ENCODE measurements at places on chromosomes 3 and 15. TPM values are rescaled to one million over a fixed set of nuclear protein-coding genes. Genes with fewer than 3 reads are reported as not detected.

- DNase-seq: no peak
Measured at GRCh38 chr3:113556316-113556945, 24.1 kb downstream of the SIDT1 start.

DNA sequence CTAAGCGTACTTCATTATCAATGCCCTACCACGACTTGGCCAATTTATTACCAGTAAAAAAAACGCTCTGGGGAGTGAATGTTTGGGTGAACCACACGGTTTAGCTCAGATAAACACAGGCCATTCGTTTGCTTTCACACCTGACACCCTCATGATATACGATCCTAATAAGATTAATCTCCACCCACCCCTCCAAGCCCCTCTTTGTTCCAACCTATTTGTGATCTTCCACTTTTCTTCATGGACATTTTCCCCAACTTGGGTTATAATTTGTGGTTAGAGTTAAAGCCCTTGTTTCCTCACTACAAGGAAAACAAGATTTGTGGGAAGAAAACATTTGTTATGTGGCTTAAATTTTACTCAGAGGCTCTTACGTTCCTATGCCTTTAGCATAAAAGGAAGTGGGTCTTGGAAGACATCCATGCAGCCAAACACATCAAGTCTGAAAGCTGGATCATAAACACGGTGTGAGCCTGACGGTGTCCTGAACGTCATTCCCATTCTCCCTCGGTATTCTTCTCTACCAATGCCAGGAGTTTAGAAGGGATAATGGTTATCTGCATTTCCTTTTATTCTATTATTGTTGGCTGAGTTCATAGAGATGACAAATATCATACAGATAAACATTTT, 518.9 kb downstream of the NR2F2 start:
- DNase-seq: peak; percentile 9

GRCh38 chr3:197050511-197050910, 20.9 kb upstream of the MELTF start:
- DNase-seq: no peak

DNA sequence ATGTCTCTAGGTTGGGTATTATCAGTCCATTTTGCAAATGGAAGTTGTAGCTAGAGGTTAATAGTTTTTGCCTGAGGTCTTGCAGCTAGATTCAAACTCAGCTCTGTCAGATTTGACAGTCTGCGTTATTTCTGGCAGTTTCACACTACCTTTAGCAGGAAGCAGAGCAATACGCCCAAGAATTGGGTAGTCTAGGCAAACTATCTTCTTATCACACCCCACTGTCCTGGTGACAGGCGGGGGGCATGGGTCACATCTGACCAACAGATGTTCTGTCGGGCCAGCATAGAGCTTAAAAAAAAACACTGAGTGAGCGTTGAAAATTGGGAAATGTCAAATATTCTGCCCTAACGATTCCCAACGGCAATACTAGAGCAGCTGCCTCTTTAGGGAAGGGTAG, 5.7 kb downstream of the GPR160 start:
- DNase-seq: no peak

DNA sequence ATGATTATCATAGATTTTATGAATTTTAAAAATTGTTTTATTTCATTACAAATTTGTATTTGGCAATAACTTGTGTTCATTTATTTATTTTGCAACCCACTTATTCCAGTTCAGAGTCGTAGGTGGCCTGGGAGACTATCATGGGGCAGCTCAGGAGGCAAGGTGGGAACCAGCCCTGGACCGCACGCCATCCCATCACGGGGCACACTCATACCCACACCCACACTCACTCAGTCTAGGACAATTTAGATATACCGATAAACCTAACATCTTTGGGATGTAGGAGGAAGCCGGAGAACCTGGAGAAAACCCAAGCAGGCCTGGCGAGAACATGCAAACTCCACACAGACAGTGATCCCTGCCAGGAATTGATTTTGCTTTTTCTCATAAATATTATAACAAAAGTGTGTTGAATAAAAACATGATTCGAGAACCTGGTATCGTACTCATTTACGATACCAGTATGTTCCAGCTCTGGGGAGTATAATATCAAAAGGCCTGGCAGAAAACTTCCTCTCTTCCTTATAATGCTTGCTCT, 205.3 kb downstream of the NFKBIZ start:
- DNase-seq: peak; percentile 16

DNA sequence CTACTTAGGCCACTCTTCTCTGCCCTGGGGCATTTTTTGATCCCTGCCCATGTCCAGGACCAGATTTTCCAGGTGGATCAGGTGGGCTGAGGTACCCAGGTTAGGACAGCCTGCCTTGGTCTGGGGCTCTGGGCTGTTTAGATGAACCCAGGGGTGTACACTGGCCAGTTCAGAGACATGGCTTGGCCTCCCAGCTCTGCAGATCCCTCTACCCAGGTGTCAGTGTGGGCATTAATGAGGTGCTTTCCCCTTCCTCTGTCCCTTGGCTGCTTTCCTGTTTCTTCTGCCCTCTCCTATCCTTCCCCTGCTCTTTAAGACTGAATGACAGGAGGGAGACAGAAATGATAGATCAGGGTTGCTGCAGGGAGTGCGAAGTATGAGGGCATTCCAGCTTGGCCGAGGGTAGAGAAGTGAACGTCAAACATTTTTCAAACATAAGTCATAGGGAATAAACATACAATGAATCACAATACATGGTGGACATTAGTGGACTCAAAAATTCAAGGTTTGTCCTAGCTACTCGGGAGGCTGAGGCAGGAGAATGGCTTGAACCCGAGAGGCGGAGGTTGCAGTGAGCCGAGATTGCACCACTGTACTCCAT, 30.5 kb downstream of the RTP1 start:
- DNase-seq: no peak

DNA sequence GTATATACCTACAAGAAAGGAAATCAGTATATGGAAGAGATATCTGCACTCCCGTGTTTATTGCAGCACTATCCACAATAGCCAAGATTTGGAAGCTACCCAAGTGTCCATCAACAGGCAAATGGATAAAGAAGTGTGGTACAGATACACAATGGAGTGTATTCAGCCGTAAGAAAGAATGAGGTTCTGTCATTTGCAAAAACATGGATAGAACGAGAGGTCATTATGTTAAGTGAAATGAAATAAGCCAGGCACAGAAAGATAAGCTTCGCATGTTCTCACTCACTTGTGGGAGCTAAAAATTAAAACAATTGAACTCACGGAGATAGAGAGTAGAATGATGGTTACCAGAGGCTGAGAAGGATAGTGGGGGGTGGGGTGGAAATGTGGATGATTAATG, 53.1 kb downstream of the FAM81A start:
- no peak for DNase-seq

DNA sequence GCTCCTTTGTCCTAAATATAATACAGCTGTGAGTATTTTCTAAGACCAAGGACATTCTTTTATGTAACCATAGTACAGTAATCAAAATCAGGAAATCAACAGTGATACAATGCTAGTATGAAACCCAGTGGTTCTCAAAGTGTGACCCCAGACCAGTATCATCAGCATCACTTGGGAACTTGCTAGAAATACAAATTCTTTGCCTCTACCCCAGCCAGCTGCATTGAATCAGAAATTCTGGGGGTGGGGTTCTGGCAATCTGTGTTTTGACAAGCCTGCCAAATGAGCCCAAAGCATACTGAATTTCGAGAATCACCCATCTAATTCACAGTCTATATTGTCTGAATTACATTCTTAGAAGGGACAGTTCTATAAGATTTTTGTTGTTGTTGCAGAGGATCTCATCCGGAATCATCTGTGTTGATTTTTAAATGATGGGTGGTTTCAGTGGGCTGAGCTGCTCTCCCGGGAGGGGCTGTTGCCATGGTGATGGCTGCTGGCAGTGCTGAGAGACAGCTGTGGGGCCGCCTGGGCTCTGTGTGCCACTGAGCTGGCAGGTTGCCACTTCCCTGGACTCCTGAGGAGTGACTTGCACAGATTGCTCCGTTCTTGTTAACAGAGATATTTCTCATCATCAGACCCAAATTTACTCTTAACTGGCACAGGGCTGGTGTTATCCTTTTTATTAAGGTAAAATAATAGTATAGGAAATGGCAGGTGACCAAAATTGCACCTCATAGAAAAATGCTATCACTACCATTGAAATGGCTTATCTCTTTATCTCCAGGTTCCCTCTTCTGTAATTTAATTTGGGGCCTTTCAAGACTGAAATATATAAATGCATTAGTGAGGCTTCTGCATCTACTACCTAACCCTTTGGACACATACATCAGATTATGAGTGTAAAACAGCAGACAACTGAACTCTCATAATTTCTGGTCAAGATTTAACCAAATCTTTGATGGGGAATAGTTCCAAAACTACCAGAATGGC, 56.5 kb downstream of the NEK11 start:
- DNase-seq: peak; percentile 98

DNA sequence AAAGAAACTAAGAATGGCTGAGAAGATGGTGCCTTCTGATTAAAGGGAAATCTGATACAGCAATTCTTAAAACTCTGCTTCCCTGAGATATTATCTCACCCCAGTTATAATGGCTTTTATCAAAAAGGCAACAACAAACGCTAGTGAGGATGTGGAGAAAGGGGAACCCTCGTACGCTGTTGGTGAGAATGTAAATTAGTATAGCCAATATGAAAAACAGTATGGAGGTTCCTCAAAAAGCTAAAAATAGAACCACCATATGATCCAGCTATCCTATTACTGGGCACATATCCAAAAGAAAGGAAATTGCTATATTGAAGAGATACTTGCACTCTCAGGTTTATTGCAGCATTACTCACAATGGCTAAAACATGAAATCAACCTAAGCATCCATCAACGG, 65.1 kb downstream of the GOLIM4 start:
- no peak for DNase-seq

DNA sequence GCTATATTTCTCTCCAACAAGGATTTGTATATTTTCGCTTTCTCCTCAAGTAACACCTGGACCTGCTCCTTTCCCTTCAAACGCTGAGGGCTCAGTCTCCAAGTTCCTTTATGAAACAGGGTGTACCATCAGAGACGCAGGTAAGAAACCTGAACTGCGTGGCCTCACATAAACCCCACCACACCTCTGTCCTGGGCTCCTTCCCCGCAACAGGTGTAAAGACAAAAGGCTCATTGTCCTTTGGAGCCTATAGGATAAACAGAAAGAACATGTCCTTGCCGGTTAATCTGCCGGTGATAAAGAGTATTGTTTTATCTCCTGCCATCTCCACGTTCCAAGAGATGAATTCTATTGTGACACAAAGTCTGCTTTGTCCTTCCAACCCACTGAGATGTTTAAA, 111.8 kb upstream of the ADAMTS9 start:
- no peak for DNase-seq

DNA sequence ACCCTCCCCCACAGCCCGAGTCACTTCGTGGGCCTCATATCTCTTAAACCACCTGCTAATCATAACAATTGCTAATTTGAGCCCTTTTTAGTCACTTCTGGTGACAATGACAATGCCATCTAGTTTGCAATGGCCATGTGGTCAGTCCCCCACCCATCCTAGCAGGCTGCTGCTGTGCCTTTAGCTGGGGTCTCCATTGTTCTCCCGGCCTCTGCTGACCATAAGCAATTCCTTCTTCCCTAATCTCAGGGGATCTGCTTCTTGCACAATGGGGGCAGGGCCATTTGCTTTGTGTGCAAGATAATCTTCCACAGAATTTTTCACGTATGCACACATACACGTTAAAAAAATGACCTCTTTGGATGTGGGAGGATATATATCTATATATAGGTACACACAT, 406.1 kb upstream of the ONECUT1 start:
- DNase-seq: no peak

GRCh38 chr3:146093896-146094295, 67.1 kb downstream of the PLOD2 start:
- no peak for DNase-seq

DNA sequence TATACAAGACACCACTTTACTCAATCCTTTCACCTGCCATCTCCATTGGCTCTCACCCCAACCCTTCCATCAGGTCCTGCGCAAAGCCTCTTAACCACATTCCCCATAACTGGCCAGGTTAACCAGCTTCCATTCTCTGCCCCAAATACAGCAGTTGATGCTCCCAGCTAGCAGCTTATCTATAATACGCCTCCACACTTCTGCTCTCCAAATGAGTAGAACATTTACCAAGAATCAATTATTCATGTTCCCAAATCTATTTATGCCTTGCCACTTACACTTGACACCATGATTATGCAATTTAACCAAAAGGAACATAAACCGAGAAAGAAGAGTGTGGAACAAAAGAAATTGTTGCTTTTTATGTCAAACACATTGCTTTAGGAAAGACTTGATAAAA, 103.7 kb upstream of the TPM1 start:
- no peak for DNase-seq

Gene COPG1
- total RNA-seq: 110 TPM

Gene PGBD4
- 1.3 TPM for total RNA-seq

Gene SPATA12
- not detected for total RNA-seq

Gene ENTPD3
- 3.0 TPM for total RNA-seq

Gene NR2E3
- total RNA-seq: 2.2 TPM

Gene ARL14
- not detected for total RNA-seq
